ENCODE measurements at places on chromosomes 2 and 18.

GRCh38 chr2:99899882-99900281, 242.5 kb downstream of the AFF3 start:
- no peak for DNase-seq

DNA sequence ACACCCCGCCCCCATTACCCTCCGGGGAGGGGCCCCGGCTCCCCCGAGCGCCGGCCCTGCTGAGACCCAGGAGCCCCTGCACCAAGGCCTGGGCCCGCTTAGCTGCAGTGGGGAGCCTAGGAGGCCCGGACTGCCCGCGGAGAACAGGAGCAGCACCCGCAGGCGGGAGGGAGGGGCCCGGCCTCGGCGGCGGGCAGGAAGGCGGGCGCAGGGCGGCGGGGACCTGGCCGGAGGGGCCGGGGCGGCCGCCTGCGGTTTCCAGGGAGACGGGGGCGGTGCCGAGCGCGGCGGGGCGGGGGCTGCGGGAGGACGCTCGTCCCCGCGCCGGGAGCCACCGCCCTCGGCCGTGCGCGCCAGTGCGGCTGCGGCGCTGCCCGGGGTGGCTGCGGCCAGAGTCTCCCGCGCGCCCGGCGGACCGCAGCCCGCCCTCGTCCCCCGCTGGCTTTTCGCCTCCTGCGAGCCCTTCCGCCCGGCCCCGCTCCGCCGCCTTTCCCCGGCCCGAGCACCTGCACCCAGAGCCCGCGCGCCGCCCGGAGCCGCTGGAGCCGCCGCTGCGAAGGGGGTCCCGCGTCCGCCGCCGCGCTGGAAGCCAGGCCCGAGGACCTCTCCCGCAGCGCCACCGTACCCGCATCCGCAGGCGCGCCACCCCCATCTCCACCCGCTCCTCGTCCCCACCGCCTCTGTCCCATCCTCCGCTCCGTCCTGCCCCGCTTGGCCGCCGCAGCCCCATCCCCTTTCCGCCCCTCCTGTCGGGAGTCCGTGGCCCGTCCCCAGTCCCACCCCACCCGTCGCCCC, 17.2 kb downstream of the GPC1 start:
- no peak for DNase-seq

DNA sequence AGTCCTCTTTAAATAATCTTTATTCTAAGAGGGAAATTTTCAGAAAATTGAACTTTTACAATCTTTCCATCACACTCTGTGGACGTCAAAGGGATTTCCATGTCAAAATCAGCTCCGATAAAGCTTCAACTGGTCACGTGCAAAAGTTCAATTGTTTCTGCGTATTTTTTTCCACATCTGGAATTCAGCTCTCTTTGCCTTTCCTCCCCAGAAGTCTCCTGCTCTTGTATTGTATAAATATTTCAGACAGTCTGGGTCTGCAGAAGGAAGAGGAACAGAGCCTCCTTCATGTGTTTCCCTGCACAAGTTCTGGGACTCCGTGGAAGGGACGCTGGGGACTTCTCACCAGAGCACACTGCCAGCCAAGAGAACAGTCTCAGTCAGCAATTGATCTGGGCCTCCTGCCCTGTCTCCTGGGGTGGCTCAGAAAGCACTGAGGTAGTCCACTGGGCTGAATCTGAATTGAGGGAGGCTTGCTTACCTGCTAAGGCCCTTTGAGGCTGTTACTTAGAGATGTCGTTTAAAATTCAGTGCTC, 251.5 kb downstream of the TFCP2L1 start:
- DNase-seq, result no peak

- no peak for DNase-seq
Observed at GRCh38 chr2:128765811-128766210, 447.1 kb upstream of the HS6ST1 start.

DNA sequence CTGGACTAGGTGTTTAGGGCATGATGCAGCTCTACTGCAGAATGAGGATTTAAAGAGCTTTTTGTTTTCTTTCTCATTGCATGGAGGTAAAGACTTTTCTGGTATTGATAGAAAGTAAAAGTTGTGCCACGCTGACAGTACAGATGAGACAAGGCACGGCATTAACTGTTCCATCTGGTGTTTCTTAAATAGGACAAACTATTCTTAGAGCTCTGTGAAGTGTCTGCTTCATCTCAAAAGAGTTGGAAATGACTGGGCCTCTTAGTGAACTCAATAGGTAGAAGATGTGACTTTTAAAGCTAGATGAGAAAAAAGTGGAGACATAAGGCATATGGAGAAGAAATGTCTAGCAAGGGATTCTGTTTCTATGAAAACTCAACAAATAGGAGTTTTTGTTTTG, 321.8 kb downstream of the RPRM start:
- DNase-seq, result no peak

DNA sequence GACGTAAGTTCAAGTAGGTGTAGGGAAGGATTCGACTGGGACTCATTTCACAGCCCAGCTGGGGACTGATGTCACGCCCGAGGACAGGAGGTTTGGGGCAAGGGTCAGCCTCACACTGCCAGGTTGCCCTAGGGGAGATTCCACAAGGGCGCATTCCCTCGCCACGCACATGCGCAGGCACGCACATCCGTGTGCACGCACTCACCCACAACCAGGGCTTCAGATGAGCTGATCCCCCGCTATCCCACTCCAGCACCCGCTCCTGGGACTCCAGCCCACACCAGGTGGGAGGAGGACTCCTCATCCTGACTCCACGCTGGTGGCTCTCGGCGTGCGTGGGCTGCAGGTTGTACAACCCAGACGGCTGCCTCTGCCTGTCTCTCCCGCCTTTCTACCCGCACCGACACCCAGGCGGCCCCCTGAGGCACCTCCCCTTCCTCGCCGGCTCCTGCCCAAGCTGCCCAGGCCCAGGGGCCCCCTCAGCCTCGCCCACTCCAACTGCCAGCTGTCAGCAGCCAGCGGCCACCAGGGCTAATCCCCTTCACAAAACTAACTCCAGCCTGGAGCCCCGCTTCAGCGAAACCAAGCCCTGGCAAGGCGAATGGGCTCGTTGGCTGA, 47.8 kb upstream of the FOSL2 start:
- DNase-seq, result no peak
